ENCODE measurements at places on chromosomes 13 and 19.

DNA sequence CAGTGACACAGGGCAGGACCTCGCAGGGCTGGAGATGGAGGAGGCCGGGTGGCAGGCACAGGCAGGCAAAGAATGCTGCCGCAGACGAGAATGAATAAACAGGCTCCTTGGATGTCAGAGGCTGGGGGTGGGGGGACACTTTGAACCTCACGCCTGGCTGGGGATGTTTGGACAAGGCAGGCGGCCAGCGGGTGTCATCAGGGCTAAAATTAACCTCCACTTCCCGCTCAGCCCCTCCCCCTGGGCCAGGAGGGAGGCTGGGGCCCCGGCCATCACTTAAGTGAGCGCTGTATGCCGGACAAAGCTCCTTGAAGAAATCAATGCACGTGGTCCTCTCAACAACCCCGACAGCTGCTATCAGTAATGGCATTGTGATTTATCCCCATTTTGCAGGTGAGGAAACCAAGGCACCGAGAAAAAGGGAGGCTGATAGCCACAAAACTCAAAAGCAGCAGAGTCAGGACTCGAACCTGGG is 10.3 kb upstream of the FUT5 start:
- no peak for DNase-seq

DNA sequence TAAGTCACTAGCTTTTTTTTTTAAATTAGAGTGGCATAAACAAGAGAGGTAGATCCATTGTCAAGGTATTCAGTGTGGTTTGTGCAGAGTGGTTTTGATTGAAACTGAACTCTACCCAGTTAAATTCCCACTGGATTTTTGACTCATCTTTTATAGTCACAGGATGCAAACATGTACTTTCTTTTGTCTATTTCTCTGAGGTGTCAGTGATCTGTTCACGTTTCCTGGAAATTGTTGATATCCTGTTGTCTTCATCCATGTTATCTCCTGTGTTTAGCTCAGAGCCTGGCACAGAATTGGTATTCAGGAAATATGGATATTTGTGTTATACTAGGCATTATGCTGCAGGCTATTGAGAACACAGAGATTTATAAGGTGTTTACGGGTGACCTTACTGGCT is 119.7 kb downstream of the PCCA start:
- no peak for DNase-seq

DNA sequence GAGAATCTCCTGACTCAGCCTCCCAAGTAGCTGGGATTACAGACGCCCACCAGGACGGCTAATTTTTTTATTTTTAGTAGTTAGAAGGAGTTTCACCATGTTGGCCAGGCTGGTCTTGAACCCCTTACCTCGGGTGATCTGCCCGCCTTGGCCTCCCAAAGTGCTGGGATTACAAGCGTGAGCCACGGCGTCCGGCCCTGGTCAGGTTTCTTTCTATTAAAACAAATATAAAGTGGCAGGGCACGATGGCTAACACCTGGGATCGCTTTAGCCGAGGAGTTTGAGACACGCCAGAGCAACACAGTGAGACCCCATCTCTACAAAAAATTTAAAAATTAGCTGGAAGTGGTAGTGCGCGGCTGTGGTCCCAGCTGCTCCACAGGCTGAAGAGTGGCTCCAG is 1.5 kb upstream of the MED25 start:
- no peak for DNase-seq

DNA sequence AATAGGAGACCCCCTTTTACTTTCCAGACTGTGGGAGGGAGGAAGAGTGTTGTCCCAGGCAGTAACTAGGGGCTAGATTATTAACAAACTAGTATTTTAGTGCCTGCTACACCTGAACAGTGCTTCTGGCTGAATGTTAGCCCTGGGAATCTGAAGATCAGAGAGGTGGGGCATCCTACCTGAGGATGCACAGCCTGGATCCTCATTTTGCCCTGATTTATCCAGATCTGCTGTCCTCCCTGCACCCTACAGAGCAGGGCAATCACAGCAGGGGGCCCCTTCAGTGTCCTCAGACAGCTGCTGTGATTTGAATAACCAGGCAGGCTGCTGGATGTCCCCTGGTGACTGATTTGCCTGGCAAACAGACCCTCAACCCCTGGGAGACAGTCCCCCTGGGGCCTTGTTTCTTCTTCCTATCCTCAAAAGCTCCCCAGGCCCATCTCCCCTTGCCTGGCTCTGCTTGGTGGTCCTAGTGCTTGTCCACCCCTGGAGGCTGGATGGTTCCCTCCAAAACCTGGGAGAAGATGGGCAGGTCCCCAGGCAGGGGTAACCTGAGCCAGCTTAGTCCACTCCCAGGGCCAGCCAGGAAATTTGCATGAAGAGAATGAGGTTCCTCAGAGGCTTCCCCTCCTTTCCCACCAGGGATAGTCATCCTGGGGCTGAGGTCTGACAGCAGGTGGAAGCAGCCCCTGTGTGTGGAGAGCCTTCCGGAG is at the start of gene OVOL3:
Gene OVOL3 (plus strand): TSS at position 657 of the 713 bp plus-strand sequence. CDS start 60 bp downstream, outside the sequence.
- DNase-seq = no peak

GRCh38 chr13:31747966-31748365 is 8.6 kb downstream of the RXFP2 start:
- no peak for DNase-seq
